ENCODE measurements at places on chromosomes 6 and 20.

GRCh38 chr20:21113697-21114096 is 7.5 kb upstream of the LINC00237 start:
- no peak for DNase-seq

DNA sequence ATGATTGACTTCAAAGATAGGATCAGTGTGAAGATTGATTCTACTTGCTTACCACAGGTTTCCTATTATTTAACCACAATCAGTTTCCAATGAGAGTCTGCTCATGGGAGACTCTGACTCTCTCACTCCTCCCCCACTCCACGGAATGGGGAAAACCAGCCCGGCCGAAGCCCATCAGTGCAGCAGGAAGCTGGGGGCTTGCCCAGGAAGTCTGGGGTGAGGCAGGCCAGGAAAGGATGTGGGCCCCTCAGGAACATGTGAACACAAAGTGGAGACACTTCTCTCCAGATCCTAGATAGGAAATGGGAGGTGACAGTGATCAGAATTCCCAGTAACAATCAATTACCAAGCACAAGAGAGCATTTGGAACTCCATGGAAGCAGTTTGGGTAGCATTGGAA is 144.2 kb downstream of the TTLL2 start:
- no peak for DNase-seq

DNA sequence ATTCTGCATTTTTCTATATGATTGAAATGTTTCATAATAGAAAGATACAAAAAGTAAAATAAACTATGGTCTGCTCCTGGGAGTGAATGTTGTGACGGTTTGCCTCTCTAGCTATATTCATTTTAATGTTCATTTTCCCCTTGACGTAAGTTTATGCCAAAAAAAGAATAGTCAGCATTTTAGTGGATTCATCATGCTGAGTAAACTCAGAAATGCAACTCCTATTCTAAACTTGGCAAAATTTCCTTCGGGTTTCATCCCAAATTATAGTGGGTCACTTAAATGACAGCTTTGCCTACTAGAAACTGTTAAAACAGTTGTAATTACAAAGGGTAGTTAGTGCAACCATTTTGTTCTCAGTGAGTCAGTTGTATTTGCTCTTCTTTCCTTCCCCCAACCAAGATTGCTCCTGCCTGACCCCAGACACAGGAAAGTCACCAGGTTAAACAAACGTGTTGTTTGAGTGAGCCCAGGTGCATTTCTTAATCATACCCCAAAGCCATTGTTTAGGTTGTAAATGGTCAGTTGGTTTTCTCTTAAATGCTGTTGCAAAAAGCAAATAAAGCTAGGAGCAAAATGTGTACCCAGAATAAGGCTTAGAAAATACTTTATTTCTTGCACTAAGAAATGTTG is 482.3 kb upstream of the SOX4 start:
- DNase-seq, result no peak

DNA sequence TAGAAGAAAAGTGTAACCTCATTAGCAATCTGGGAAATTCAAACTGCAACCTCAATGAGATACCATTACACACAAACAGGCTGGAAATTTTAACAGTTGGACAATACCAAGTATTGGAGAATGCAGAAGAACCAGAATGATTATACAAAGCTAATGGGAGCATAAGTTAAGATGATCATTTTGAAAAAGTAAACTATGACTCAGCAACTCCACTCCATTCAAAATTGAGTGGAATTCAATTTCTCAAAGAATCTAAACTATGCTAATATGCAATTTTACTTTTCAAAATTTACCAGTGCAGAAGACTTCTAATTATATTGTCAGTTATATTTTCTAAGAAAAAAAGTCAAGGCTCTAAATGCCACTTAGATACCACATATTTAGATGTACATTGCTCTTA is 17.2 kb downstream of the GPLD1 start:
- no peak for DNase-seq

- DNase-seq, result no peak
Observed at GRCh38 chr6:149871182-149871581, 7.0 kb upstream of the LRP11 start.

- no peak for DNase-seq
Observed at GRCh38 chr6:129903082-129903481, 42.0 kb upstream of the TMEM244 start.

GRCh38 chr6:170128811-170129681 is 161.8 kb downstream of the DLL1 start:
- DNase-seq, result peak; percentile 53

DNA sequence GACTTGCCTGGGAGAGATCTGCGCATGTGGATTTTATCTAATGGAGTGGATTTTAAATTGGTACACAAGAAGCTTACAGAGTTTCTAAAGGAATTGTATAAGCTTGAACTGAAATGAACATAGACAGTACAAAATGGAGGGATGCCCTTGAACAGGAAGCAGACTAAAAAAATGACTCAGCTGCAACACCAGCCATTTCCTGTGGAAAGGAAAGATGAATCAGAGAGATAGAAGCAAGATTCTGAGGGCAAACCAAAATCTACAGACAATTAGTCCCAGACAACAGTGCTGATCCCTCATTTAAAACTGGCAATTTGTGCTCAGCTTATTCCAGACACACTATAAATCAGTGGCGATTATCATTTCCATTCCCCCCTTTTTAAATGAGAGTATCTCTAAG is 114.6 kb upstream of the TCF21 start:
- DNase-seq, result no peak

- DNase-seq, result no peak
Observed at GRCh38 chr20:53205046-53205445, 232.9 kb downstream of the TSHZ2 start.

DNA sequence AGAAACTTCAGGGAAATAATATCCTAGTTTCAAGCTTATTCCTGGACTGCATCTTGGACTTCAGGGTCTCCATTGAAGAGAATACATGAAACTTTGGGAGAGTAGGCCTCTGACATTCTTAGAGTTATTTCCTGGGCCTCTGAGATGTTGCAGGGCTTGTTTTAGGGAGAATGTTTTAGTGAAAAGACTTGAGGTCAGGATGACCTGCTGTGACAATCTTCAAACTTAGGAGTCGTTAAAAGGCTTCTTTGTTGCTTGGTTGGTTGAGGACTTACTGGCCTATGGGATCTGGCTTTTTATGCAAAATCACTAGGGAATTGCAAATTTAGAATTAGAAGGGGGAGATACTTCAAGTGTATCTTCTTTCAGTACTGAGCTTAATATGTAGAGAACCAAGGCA is 613.2 kb upstream of the FLRT3 start:
- DNase-seq, result no peak

- DNase-seq, result no peak
Observed at GRCh38 chr20:32622585-32623468, 37.7 kb upstream of the NOL4L start.

GRCh38 chr6:15305909-15306308 is 60.0 kb downstream of the JARID2 start:
- no peak for DNase-seq

DNA sequence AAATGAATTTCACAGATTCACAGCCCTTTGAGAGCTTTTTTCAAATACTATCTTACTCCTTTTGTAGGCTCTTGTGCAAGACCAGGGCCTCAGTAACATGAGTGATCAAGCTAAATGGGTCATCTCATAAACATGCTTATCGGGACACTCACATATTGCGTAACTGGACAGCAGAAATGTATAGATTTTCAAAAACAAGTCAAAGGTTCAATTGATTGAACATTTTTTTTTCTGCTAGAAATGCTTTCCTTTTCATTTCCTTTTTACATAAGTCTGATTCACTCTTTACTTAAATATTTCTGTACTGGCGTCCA is 8.7 kb upstream of the SALL4 start:
- DNase-seq, result no peak

- no peak for DNase-seq
Observed at GRCh38 chr6:161963634-161964234, 689.9 kb upstream of the AGPAT4 start.

DNA sequence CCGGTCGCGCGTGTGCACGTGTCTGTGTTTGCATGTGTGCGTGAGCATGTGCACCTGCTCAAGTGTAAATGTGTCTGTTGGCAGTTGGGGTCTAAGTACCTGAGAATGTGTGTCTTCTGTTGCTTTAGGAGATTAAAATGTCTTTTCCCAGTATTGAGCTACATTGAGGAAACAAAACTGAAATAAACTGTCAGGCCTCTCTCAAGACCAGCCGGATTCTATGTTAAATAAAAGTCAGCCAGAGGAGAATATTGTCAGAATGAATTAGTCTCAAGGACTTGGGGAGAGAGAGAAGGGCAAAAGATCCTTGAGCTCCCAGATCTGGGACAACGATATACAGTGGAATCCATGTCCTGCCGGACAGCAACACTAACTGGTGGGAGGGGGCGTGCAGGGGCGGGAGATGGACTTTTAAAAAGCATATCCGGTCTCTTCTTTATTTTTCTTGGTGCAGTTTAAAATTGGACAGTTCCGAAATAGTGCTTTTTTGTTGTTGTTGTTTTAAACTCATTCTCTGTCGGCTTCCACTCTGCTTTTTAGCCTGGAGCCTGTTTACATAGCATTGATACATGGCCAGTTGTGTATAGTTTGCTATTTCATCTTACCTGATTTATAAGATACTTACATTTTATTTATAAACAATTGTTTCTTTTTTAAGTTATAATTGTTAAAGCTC is 3.3 kb upstream of the TBX18 start:
- no peak for DNase-seq

All from ascending aorta (tissue), 2 donors.